Adrenal gland (tissue), 19 donors: ENCODE measurements at places on chromosomes 1 and 21.

- DNase-seq, result no peak
Observed at GRCh38 chr1:231919886-231920285, 293.3 kb downstream of the DISC1 start.

- DNase-seq, result no peak
Observed at GRCh38 chr1:183780159-183780558, 24.8 kb upstream of the RGL1 start.

GRCh38 chr21:29389136-29389535 is 90.4 kb downstream of the BACH1 start:
- DNase-seq, result no peak

DNA sequence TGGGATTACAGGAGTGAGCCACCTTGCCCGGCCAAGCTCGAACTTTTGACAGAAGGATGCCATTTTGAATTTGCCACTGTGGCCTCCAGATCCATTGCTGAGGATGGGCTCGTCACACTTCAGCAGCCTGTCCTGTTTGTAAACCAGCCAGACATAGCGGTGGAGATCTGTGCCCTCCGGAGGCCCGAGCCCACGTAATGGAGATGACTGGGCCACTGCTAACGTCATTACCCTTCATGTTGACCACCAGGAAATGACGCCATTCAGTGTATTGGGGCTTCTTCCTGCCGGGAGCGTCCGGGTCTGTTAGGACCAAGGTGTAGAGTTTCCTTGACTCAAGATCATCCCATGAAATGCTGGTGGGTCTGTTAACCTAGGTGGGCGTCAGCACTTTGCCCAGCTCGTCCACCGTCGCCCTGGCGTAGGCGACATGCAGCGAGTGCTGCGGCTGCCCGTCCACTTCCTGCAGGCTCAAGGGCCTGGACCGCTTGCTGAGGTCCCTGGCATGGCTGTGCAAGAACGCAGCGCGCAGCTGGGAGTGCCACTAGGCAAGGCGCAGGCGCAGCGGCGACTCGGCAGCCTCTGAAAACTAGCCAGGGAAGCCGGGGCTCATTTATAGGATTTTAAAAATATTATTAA is 40.8 kb downstream of the PTPRC start:
- DNase-seq, result no peak

GRCh38 chr21:31629972-31630711 is 29.4 kb upstream of the SOD1 start:
- DNase-seq, result peak; percentile 96

DNA sequence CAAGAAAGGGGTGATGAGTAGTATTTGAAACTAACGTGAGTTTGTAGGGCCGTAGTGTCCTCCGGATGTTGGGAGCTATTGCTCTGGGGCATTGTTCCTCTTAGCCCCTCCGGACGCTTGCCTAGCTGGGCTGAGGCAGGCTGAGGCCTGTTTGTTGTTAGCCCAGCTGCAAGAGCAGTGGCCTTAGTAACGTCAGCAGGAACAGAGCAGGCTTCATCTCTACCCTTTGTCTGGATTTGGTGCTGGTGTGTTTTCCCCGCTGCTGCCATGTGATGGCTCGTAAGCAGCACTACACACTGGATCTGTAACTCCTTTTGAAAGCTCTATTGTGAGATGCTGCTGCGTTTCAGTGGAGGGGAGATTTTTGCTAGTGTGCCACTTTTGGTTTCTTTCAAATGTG is 57.6 kb downstream of the DNM3 start:
- peak; percentile 39 for DNase-seq

DNA sequence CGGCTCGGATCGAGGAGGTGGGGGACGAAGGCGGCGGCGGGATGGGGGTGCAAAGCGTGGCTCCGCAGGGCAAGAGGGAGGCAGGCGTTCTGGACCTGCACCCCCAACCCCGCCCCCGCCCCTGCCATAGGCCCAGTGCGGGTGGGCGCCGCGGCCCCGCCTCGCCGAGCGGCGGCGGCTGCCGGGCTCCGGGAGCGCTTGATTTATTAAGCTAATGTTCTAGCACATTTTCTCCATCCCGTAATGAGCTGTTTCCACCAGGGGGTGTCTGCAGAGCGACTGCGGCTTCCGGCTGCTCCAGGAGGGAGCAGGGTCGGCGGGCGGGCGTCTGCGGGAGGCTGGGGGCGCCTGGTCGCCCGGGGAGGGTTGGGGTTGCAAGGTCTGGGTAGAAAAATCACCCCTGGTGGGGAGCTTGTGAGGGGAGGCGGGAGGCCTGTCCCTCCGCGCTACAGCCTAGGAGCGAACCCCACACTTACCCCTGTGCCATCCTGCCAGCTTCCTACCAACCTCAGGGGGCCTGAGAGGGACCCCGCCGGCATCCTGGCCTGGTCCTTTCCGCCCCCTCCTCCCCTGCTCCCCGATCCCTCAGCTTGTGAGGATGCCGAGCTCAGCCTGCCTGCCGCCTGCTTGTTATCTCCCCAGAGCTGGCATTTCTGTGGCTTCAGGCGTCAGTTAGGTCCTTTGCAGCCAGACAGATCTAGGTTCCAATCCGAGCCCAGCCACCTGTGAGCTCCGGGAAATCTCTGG is 48.5 kb upstream of the ACOT11 start:
- peak; percentile 58 for DNase-seq

DNA sequence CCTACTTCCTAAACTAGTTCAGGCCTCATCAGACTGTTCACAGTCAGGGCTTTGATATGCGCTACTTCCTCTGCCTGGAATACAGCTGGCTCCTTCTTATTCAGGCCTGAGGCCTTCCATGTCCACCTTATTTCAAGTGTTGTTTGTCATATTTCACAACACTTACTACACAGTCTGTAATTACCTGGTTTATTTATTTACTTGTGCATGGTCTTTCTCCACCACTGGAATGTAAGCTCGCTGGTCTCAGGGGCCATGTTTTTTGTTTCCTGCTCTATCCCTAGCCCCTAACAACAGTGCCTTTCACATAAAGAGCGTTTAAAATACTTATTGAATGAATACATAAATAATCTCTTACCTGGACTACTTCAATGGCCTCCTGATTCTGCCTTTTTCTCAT is 4.6 kb upstream of the SRSF4 start:
- no peak for DNase-seq

- no peak for DNase-seq
Observed at GRCh38 chr1:155038602-155039307, 5.1 kb downstream of the DCST1 start.

GRCh38 chr1:160750608-160751007 is 11.6 kb downstream of the SLAMF7 start:
- DNase-seq, result no peak

- no peak for DNase-seq
Observed at GRCh38 chr1:28926629-28927265, 12.4 kb downstream of the EPB41 start.

GRCh38 chr1:162632217-162632666 is at the start of gene DDR2:
Gene DDR2, plus strand, starts transcription at chr1:162632464. Its CDS starts 86,600 bp downstream, at chr1:162719064.
- peak; percentile 85 for DNase-seq

DNA sequence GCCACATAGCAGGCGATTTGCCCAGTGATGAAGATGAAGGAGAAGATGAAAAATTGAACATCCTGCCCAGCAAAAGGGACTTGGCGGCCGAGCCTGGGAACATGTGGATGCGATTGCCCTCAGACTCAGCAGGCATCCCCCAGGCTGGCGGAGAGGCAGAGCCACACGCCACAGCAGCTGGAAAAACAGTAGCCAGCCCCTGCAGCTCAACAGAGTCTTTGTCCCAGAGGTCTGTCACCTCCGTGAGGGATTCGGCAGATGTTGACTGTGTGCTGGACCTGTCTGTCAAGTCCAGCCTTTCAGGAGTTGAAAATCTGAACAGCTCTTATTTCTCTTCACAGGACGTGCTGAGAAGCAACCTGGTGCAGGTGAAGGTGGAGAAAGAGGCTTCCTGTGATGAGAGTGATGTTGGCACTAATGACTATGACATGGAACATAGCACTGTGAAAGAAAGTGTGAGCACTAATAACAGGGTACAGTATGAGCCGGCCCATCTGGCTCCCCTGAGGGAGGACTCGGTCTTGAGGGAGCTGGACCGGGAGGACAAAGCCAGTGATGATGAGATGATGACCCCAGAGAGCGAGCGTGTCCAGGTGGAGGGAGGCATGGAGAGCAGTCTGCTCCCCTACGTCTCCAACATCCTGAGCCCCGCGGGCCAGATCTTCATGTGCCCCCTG is 3.3 kb downstream of the ZBTB18 start:
- DNase-seq, result no peak

GRCh38 chr1:245310571-245311531 is 156.1 kb downstream of the KIF26B start:
- peak; percentile 25 for DNase-seq

DNA sequence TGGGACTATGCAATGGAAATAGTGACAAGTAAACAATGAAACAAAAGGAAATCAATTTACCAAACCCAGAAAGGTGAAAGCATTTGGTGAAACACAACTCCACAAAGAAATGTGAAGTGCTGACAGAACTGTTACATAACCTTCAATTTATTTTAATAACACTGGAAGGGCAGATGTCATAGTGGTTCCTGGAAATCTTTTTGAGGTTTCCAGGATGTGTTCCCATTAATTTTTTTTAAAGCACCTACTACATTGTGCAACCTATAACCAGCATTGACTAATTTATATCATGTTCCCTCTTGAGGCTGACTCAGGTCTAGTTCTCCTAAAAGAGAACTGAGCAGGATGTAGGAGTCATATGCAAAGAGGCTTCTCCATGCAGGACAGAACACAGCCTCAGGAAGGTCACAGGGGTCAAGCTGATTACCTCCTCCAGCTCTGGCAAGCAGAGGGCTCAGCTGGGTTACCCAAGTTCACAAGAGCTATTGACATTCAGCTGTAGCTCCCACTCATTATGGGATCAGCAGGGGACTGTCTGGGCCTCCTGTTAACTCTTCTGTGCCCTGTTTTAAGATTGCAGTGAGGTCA is 157.1 kb upstream of the NRIP1 start:
- peak; percentile 74 for DNase-seq

DNA sequence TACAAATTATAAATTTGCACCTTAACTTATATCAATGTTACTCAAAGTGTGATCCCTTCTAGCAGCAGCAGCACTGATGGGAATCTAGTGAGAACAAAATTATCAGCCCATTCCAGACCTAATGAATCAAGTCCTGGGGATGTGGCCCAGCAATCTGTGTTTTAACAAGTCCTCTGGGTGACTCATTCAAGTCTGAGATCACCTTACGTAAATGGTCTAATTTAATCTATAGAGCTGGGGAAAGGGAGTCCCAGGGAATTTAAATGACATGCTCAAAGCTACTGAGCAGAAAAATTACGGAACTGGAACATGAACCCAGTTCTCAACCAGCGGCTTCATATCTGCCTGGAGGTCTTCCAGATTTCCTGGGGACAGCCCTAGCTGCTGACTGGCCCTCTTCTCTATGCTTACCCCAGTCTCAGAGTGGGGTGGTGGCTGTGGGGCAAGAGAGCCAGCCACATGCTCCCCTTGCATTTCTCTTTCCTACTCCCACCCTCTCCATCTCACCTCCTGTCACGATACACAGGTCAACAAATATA is 220.0 kb downstream of the TM2D1 start:
- DNase-seq, result no peak

DNA sequence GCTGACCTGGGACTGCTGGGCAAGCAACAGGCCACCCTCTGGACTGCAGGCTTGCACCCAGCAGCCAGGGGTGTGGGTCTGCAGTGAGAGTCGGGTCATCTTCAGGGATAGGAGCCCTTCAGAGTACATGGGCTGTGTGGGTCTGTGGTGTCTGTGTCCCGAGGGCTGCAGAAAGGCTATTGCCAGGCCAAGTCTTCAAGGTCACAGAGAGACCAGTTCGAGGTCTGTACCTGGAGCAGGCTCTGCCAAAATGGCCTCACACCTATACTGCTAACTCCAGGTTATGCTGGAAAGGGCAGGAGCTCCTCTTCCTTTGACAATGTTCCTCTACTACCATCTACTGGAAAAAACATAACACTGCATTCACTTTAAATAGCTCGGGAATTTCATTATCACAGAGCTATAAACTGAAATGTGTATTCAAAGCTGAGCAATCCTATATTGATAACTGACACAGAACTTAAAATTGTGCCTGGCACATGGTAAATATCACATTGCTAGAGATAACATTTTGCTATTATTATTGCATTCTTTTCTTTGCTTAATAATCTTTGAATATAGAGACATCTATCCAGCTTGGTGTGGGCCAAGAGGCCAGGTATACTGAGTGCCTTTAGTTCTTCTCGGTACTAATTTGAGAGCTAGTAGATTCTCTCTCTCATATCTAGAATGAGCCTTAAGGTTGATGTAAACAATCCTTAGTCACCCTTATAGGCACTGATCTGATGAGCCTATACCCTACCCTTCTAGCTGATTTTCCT is 6.9 kb upstream of the DNAH14 start:
- peak; percentile 28 for DNase-seq

DNA sequence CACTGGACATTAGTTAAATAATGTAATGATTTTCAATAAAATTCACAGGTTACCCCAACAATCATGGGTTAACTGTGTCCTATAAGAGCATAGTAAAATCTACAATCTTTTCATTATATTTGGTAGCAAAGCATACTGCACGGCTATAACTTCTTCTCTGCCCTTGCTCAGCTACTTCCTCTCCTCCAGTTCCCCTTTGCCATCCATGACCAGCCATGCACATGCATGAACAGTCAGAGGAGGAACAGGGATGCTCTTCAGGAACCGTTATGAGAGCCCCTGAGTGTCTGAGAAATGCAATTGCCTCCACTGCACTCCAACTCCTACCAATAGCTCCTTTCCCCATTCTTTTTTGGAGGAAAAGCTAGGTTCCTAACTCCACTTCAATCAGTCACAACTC is 646.7 kb downstream of the LTN1 start:
- DNase-seq, result no peak

- DNase-seq, result no peak
Observed at GRCh38 chr1:46102769-46103476, 29.5 kb downstream of the PIK3R3 start.
